ENCODE measurements at places on chromosomes 12 and 14.

DNA sequence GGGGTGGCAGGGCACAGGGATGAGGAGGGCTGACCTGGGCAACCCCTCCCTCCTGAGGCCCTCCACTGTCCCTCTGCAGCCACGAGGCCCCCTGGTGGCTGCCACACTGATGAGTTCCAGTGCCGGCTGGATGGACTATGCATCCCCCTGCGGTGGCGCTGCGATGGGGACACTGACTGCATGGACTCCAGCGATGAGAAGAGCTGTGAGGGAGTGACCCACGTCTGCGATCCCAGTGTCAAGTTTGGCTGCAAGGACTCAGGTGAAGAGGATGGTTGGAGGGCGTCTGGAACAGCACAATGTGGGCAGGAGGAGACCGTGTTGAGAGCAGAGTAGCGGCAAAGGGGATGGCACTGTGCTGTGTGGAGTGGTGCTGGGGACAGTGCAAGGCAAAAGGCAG is 25.7 kb upstream of the LRP1-AS start:
- no peak for DNase-seq

DNA sequence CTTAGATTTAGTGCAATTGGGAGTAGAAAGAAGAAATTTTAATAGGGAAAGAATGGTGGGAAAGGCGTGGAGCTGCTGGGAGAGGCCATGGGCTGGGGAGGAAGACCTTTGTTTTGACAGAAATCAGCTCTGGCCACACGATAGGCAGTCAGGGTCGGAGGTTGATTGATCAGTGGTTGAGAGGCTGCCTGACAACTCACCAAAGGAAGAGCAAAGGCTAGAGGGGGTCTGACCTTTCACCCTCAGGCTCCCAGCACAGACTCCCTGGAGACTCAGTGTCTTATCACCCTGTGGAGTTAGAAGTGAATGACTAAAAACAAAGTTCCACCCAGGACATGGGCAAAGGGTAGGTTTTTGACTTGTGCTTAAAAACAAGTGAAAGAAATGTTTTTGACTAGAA is 18.0 kb upstream of the NKX2-8 start:
- DNase-seq: no peak

DNA sequence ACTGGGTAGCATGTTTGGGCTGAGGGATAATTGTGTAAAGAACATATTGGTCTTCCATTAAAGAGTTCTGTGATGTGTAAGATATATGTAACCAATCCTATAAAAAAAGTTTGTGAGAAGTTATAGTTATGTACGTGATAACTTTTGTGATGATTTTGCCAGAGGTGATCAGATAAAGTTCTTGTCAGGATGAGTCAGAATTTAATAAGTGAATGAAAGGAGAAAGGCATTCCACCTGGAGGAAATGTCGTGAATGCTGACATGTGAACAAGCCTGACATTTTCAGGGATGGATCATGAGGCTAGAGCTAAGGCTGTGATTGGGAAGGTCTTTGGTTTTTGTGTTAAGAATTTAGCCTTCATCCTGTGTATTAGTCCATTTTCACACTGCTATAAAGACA is 241.5 kb downstream of the SNAPC1 start:
- no peak for DNase-seq

DNA sequence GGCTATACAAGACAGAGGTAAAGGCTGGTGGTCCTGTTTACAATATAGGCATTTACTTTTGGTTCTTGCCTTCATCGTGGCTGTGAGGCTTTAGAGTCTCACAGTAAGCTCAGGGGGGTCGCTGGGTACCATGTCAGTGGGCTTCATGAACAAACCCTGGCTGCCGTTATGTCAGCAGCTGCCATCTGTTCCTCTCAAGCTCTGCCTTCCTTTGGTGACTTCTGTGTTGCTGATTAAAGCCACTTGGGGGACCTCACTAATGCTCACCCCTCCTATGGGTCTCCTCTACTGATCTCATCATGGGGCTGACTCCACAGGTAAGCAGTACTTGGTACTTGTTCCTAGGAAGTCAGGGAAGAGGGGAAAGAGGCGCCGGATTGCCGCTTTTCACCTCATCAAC is 268.7 kb downstream of the TTC6 start:
- no peak for DNase-seq

GRCh38 chr12:49294086-49294803 is 702 bp upstream of the PRPH start:
- DNase-seq: peak; percentile 21

DNA sequence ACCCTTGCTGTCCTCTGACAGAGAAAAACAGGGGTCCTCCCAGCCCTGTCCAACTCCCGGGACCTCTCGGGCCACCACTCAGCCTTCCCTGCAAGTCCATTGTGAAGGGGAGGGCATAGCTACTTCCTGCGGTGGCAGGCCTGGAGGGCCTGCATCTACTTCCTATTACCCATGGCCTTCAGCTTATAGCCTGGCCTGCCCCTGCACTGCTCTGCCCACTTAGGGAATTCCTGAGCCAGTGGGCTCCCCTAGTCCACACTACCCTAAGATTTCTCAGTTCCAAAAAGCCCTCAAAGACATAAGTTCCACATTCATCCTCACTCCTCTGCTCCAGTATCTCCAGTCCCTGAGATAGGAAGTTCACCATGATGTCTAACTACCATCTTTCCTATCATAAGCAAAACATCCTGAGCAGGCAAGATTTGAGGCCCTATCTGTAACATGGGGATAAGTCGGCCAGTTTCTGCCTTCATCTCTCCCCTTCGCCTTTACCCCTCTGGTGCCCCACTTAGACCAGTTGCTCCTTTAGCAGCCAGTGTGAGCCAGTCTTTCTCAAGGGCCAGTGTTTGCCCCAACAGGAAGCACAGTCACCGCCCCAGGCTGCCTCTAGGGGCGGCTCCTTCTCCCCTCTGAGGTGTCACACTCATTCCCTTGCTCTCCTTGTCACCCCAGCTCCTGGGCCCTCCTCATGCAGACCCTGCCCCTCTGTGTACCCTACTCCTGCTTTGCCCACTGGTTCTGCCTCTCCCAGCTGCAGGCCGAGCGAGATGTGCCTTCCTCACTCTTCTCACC is 10.9 kb downstream of the HDAC7 start:
- no peak for DNase-seq

GRCh38 chr14:63088865-63089264 is 43.6 kb upstream of the KCNH5 start:
- DNase-seq: peak; percentile 72

DNA sequence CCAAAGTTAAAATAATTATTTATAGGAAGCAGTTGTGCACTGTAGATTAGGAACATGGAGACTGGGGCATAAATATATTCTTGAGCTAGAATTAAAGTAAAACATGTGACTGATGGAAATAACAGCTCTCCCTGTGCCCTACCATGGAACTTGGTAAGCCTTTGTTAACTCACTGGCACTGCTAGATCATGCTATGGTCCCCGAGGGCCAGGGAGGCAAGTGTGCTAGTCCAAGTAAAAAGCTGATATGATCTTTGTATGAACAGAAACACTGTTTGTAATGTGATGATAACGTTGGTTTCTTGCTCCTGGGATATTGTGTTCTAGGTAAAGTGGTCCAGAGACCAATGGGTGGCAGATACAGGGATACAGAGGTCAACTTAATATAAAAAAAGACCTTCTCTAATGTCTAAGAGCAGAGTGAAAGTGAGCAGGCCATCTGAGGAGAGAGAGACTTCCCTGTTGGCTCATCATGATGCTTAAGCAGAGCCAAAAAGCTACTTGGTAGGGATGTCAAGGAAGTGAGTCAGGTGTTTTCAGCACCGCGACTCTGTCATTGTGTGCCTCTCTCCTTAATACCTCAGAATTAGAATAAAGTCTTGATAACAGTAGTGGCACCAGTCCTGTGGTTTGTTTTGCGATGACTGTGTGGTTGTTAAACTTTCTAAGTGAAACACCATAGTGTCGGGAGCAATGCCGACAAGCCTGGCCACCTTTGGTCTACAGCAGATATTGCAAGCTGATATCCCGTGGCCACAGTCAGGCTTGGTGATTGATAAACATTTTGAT is 27.6 kb downstream of the BICD1 start:
- no peak for DNase-seq

- DNase-seq: peak; percentile 60
These were observed 90.8 kb downstream of the NTF3 start for GRCh38 chr12:5522432-5523335.

- DNase-seq: no peak
These were observed 170.0 kb downstream of the ZFP36L1 start for GRCh38 chr14:68622856-68623255.

DNA sequence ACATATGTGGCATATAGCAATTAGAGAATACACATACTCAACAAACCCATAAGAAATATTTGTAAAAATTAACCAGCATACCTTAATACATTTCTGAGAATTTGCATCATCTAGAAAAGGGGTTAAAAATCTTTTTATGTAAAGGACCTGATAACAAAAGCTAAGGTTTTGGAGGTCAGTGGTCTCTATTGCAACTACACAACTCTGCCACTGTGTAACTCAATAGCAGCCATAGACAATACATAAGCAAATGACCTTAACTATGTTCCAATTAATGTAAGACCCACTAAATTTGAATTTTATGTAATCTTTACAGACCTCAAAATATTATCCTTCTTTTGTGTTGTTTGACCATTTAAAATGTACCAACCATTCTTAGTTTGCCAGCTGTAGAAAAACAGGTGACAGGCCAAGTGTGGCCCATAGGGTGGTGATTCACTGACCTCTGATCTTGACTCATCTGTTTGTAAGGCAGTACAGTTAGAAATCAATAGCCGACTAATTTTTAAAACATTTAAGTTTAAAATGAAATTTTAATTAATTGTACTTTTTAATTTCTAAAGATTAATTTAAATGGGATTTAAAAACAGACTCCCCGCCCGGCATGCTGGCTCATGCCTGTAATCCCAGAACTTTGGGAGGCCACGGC is 7.4 kb upstream of the EPS8 start:
- no peak for DNase-seq

GRCh38 chr12:55703288-55703687 is 4.4 kb downstream of the ITGA7 start:
- no peak for DNase-seq

DNA sequence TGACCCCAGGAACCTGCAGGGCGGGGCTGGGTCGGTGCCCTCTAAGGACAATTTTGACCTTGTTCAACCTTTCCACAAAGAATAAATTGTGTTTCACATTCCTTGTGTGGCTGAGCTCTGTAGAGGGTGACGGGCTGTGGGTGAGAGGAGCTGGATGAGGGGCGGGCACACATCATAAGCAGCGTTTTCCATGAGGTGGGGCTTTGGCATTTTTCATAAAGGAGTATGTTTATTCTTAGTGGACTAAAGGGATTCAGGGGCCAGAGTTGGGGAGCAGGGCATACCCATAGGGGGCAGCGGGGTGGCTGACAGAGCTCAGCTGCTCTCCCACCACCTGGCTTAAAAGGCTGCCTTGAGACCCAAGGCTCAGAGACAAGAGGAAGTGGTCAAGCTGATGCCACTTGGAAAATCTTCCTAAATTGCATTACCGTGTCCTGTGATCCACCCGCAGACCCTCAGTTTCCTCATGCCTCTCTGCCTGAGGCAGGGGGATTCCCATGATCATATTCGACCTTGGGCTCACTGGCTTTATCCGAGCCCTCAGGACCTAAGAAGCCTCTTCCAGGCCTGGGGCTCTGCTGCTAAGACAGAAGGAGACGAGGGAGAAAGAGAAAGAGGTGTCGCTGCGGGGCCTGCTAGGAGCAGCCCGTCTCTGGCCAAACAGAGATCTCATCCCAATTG is 11.4 kb downstream of the MMP14 start:
- DNase-seq: no peak

GRCh38 chr14:95204705-95205104 is 47.4 kb upstream of the DICER1 start:
- peak; percentile 47 for DNase-seq

- no peak for DNase-seq
These were observed 982 bp downstream of the BCL7A start for GRCh38 chr12:122022393-122023338.

GRCh38 chr14:69084023-69084422 is 68.9 kb downstream of the DCAF5 start:
- no peak for DNase-seq

DNA sequence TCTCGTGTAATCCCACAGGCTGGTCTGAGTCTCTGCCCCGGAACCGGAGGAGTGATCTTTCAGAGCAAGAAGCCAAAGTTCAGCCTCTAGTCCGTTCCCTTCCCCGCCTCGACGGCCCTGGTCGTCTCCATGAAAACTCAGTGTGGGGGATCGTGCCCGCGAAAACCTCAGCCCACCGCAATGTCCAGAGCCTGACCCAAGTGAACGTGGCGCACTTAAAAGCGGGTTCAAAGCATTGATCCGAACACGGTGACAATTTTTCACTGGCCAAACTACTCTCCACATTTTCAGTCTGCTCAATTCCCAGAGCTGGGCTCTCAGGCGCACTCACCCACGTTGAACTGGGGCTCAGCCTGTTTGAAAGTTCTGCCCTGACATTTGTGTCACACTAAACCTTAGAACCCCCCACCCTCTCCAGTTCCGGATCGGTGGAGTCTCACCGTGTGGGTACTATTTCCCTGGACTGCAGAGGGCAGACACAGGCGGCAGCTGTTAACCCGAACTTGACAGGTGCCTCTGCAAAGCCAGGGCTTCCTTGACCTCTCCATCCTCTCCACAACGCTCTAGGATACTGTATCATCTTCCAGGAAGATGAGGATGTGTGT is 886 bp upstream of the PRICKLE1 start:
- no peak for DNase-seq

GRCh38 chr14:99395909-99396530 is 84.6 kb downstream of the SETD3 start:
- DNase-seq: no peak

GRCh38 chr12:7190268-7191055 is 976 bp downstream of the PEX5 start:
- DNase-seq: peak; percentile 27

DNA sequence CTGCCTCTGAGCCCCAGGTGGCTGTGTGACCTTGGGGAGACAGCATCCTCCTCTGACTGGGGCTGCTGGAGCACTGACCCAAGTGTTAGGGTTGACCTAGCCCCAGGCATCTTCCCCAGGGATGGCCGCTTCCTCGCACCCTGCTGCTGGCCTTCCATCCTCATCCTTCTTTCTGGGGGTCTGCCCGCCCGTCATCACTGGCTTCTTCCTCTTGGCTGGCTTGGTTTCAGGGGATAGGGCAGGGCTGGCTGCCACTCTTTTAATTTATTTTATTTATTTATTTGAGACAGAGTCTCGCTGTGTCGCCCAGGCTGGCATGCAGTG is 3.5 kb downstream of the TEDC1 start:
- no peak for DNase-seq

DNA sequence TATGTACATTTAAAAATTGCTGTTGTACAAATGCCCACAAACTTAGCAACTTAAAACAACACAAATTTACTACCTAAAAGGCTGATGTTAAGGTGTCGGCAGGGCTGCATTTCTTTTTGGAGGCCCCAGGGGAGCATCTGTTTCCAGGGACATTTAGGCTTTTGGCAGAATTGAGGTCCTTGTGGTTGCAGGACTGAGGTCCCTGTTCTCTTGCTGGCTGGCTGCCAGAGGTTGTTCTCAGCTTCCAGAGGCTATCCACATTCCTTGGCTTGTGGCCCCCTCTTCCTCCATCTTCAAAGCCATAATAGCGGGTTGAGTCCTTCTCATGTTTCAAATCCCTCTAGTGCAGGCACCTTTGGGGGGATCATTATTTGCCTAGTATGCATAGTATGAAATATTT is 22.4 kb upstream of the KRT83 start:
- no peak for DNase-seq

GRCh38 chr14:39988939-39989338 is 556.7 kb upstream of the FBXO33 start:
- DNase-seq: peak; percentile 46

- DNase-seq: peak; percentile 13
These were observed 59.2 kb upstream of the TSPAN8 start for GRCh38 chr12:71216725-71217579.

Measured in NCI-H1092 (cell line).